ENCODE measurements at places on chromosomes 2 and 18.

DNA sequence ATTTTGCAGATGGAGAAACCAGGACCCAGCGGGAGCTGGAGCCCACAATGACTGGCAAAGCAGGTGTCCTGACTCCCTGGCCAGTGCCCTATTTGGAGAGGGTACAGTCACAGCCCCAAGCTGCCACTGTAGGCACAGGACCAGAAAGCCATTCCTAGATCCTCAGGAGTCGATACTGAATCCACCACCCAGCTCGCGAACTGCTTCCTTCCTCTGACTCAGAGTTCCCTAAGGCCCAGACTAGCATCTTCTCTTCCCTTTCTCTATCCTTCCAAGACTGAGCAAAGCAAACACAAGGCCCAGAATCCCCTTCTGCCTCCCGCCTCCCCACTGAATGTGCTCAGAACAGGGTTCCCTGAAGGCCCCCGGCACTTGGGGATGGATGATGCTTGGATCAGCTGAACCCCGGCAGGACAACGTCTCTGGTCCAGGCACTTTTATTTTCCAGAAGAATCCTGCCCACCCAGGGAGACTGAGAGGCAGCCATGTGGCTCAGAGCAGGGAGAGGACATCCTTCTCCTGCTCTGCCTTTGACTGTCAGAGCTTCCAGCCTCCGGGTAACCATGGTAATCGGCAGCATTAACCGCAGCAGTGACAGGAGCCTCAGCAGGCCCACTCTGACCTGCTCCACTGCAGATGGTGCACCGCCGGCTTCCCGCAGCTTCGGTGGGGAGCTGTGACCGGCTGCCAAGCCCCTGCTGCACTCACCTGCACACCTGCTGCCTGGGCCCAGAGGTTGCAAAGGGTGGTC lies 34.8 kb upstream of the KLHL29 start:
- no peak for DNase-seq

DNA sequence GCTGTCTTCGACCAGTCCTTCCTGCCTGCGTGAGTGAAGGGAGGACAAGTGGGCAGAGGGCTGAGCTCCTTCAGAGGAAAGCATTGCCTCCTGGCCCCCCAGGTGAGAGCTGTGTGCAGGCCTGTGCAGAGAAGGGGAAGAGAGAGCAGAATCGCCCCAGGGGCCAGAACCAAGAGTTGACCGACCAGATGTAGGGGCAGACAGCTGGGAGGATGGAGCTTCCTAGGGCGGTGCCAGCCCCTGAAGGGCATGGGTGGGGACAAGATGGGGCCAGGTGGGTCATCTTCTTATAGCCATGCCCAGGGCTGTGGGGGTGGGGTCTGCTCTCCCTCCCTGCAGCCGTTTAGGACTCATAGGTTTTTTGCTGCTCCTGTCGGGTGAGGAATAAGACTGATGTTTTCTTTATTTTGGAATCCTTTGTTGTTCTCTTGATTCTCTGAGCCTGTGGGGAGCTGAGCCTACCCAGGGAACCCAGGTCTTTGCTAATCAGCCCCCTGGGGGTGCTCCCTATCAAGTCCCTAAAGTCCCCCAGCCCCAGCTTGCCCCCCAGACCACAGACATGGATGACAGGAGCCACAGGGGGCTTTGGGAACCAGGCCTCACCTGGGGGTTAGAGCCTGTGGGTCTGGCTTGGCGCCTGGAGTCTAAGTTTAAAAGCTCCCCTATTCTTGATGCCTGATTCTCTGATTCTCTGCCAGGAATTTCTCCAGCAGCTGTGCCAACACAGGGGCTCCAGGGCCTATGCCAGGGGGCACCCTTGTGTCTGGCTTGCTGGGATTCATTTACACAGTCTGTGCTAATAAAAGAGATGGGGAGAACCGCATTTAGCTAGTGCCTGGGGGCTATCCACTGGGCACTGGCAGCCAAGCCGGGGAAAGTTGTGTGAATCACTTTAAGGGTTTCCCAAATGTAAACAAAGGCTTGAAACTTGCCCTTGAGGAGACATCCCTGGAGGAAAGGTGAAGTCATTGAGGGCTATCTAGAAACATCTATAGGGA lies 9.3 kb upstream of the EFHD1 start:
- peak; percentile 83 for DNase-seq

DNA sequence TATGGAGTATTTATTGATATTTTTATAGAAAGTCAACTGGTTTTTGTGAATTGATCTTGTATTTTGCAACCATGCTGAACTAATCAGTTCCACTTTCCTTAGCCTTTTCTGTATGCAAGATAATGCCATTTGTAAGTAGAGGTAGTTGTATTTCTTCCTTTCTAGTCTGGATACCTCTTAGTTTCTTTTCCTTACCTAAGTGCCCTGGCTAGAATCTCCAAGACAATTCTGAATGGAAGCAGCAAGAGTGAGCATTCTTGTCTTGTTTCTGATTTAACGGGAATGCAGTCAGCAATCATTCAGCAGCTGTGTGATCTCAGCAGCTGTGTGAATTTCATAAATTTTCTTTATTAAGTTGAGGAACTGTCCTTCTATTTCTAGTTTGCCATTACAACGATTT lies 73.4 kb downstream of the NRXN1 start:
- no peak for DNase-seq

- DNase-seq, result no peak
Measured at GRCh38 chr2:200199576-200200263, 106.8 kb upstream of the SPATS2L start.

- no peak for DNase-seq
Measured at GRCh38 chr2:232963913-232964312, 49.1 kb downstream of the NGEF start.

DNA sequence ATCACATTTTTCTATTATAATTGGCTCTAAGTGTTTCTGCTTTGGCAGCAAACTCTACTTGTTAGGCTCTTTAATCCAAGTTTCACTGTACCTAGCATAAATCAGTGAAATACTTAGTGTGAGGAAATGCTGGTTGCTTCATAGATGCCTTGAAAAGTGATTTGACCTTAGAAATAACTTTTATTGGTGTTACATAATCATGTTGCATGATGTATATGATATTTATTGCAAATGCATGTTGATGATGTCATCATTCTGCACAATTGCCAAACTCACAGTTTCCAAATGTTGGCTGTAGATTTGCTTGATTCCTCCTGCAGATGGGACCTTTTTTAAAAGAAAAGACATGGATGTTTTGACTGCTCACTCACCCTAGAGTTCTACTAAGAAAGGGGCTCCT lies 137.6 kb upstream of the BCL2L11 start:
- DNase-seq, result no peak

- no peak for DNase-seq
Measured at GRCh38 chr18:75249175-75249518, 38.5 kb downstream of the TSHZ1 start.

DNA sequence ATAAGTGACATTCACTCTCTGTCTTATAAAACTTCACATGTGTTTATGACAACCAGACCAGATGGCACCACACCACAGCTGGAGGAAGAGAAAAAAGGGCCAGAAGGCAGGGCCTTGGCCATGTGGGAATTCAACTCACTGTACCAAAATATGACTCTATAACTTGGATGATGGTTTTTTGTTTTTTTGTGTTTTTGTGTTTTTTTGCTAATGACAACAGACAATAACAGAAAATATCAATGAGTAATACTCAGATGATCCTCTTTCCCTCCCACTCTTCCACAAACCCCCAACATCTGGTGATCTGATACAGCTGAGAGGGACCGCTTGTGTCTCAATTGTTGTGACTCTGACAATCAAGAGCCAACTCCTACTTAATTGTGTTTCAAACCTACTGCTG lies 12.4 kb downstream of the NMI start:
- no peak for DNase-seq

GRCh38 chr18:9681217-9681616 lies 26.9 kb upstream of the RAB31 start:
- DNase-seq, result no peak

DNA sequence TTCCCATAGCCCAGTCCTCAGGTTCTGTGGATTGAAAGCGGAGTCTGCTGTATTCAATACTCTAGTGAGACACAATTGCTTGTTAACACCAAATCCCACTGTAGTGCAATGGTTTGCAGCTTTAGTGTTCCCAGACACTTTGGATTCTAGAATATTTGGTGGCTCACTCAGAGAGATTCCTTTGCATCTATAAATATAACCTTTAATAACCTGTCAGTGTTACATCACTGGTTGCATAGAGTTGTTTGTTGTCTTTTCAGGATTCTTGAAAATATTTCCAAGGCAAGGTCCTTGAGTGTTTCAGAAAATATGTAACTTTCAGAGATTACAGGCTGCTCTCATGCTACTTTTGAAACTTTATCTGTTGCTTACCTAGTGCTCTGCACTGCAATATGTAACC lies 157.5 kb downstream of the ZEB2 start:
- DNase-seq, result no peak

GRCh38 chr2:99470957-99471356 lies 18.9 kb downstream of the REV1 start:
- DNase-seq, result no peak

Measured in NCI-H1092 (cell line).